Forelimb muscle (tissue), 1 donor: ENCODE measurements at places on chromosomes 1 and 21. TPM values are rescaled to one million over a fixed set of nuclear protein-coding genes. Genes with fewer than 3 reads are reported as not detected.

The OR10Z1 gene
- 0.13 TPM for polyA plus RNA-seq

The FAM151A gene
- 0.34 TPM for polyA plus RNA-seq

The RAVER2 gene
- 23.2 TPM for polyA plus RNA-seq

The ELF3 gene
- 0.20 TPM for polyA plus RNA-seq

- no peak for DNase-seq
These were observed 29.5 kb upstream of the DMRTA2 start for GRCh38 chr1:50452700-50453099.

DNA sequence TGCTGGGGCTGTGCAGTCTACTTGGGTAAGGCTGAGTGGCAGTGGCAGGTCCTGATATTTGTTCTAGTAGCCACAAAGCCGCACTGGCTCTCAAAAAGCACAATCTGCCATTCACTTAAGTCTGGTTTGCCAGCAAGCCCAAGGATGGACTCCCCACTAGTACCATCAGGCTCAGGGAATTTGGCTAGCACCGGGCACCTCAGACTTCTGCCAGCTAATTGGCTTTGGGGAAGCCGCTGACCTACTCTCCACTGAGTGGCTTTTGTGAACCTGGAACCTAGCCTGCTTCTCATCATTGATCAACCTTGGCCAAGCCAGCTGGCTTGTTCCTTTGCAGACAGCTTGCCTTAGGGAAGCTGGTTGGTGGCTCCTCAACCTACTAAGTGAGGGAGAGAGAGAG is 83.1 kb downstream of the ESRRG start:
- no peak for DNase-seq

- DNase-seq = no peak
These were observed 17.7 kb upstream of the C1orf174 start for GRCh38 chr1:3917761-3918160.

GRCh38 chr1:84603941-84604830 is 29.9 kb upstream of the CTBS start:
- DNase-seq = no peak

DNA sequence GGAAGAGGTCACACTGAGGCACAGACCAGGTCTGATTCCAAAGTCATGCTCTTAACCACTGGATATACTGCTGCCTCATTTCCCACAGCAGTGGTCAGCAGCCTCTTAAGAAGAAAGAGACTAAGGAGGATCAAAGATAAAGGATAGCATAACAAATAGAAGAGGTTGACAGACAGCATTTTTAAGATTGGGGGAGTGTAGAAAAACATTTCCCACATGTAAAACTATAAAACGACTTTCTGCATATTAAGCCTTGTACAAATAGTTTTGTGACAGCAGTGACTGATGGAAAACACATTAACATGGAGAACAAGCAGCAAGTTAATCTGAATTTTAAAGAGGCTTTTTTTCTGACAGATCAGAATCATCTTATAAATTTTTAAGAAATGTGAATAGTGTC is 92.0 kb downstream of the SELENOF start:
- no peak for DNase-seq

DNA sequence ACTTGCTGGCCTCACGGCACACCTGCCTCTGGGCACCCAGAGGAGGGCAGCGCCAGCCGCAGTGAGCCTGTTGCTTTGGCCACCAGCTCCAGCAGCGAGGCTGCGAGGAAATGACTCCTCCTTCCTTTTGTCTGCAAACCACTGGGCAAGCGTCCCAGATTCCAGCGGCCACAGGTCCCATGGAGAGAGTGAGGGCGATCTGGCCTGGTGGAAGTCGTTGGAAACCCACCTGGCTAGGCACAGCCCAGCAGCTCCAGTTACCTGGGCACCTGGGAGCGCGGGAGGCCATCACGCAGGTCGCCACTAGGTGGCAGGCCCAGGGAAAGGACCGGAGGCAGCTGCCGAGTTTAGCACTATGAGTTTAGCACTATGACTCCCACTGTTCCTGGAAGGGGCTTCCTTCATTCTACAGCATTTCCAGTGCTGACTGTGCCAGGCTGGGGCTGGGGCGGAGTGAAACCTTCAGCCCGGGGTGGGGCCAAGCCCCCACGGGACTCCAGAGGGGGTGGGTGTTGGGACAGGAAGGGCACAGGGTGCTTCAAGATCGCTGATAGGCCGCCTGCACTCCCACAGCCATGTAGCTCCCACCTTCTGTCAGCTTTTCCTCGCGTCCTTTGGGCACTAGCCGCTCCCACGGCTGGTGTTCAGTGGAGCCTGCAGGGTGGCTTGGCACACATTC is 1.1 kb upstream of the ESPN start:
- DNase-seq = no peak

DNA sequence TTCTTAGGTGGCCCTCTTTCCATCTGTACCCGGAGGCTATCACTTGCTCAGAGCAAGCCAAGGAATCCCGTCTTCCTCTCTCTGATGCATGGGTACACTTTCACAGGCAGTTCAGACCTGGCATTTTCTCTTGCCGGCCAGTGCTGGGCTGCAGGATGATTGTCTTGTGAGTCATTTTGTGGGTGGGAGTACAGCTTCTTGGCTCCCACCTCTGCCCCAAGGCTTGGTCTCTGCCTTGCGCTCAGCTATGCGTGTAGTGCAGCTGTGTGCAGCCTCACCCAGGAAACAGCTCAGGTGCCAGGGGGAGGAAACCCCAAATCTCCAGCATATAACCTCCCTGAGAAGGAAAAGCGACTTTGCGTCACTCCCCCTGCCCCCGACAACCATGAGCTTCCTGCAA is 3.9 kb upstream of the AJAP1 start:
- no peak for DNase-seq

DNA sequence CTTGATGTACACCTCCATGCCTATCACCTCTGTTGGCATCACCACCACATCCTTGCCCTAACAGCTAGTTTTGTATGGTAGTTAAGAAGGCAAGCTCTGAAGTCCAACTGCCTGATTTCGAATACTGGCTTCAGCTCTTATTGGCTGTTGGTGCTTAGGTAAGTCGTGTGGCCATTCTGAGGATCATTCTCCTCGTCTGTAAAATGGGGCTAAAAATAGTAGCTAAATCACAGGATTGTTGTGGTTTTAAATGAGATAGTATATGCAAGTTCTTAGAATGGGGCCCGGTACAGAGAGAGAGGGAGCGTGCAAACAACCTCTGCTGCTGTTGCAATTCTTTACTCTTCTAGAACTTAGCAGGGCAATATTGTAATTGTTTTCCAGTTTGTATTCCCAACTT is 20.8 kb upstream of the SPOCD1 start:
- no peak for DNase-seq

GRCh38 chr1:64398936-64399335 is 71.0 kb upstream of the CACHD1 start:
- DNase-seq = no peak

- no peak for DNase-seq
These were observed 211.1 kb downstream of the CAMTA1 start for GRCh38 chr1:6996371-6996770.

GRCh38 chr1:223720971-223721591 is 8.7 kb downstream of the CAPN2 start:
- DNase-seq = no peak

- no peak for DNase-seq
These were observed 63.9 kb downstream of the UCK2 start for GRCh38 chr1:165891111-165891860.
